ENCODE measurements at places on chromosomes 3 and 15.

- no peak for DNase-seq
Observed at GRCh38 chr3:183576487-183577107, 21.1 kb upstream of the KLHL6 start.

DNA sequence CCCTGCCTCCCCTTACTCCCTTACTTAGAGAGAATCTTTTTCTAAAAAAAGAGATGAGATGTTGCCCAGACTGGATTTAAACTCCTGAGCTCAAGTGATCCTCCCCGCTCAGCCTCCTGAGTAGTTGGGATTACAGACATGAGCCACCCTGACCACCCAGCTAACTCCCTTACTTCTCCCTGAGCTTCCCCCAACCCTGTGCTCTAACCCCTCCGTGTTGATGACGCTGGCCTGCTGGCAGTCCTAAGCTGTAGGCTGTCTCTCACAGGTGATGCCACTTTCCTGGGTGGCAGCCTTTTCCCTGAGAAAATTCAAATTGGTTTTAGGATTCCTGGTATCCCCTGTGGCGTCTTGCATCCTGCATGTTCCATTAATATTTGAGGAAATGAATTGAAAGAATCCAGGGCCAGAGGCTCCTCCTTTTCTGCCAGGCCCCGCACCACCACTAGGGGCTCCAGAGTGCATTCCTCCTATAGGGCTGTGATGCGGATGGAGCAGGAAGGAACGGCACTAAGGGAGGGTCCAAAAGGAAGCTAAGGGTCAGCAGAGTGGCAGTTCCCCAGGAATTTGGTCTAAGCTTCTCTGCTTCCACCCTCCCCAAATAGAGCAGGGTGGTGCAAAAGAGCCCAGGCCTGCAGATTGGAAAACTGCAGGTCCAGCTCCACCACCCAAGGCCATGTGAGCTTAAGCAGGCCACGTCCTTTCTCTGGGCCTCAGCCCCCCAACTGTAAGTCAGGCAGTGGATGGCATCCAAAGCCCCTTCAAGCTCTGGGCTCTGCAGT, 101.1 kb downstream of the DAPK2 start:
- peak; percentile 75 for DNase-seq

DNA sequence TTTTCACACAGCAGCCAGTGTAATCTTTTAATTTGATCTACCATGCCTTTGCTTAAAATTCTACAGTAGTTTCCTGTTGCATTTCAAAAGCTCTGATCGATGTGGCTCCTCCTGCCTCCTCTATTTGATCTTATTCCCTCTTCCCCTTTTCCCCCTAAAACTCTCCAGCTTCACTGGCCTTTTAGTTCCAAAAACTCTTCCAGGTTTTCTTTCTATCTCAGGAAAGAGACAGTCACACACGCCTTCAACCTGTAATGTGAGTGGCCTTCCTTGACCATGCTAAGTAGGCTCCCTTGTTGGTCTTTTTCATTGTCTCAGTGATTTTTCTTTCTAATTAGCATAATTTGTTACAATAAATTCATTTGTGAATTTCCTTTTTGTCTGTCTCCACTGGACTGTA, 985 bp downstream of the TEX9 start:
- DNase-seq, result no peak

GRCh38 chr3:149233323-149233722, 11.7 kb upstream of the CP start:
- no peak for DNase-seq

- peak; percentile 96 for DNase-seq
Observed at GRCh38 chr15:52651868-52652267, 27.3 kb downstream of the ATOSA start.

- no peak for DNase-seq
Observed at GRCh38 chr3:129185783-129186182, 2.1 kb upstream of the CNBP start.

GRCh38 chr3:196563721-196564225, 4.6 kb downstream of the WDR53 start:
- no peak for DNase-seq

GRCh38 chr15:57056357-57056756, 137.9 kb downstream of the TCF12 start:
- no peak for DNase-seq

- no peak for DNase-seq
Observed at GRCh38 chr3:106577241-106577640, 708.4 kb upstream of the CBLB start.

DNA sequence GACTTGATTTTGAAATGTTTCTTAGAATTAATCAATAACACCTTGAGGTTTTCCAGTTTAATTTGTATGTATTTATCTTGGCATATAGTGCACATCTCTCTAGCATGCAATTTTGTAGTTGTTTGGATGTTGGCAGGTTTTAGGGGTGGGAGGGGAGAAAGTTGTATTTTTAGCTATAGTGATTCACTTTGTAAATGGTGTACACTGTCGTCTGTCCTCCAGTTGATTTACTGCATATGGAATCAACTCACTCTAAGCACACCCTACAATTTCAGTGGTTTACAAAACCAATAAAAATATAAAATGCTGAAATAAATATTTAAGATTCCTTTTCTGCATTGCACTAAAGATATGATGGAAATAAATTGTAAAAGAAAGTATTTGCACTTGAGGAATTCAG, 199.1 kb downstream of the CDIN1 start:
- DNase-seq, result no peak

- DNase-seq, result no peak
Observed at GRCh38 chr3:11529281-11529680, 114.4 kb downstream of the VGLL4 start.

DNA sequence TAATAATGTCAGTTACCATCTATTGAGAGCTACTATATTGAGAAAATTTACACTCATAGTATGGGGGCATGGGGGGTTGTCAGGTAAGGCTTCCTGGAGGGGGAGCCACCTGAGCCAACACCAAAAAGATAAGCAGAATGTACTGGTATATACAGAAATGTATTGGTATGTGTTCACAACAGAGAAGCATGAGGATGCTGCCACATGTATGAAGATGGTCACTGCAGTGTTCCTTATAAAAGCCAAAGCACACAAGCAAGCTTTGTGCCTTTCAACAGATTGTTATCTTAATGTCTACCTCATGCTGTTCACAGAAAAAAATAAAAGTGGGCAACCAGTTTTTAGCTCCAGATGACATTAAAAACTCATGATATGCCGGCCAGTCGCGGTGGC, 149.0 kb downstream of the MAGI1 start:
- DNase-seq, result no peak

DNA sequence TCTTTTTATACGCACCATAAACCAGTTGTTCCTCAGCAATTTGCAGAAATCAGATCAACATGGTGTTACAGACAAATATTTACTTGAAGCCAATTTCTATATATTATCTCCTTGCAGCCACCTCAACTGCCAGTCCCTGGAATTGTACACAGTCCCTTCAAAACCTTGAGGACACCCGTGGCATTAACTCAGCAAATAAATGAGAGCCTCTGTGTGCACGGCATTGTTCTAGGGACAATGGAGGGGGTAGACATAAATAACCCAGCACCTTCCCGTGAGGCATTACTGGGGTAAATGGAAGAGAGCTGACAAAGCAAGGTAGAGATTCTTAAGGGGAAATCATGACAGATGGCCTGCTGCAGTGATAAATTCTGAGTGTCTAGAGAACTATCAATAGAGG, 12.5 kb downstream of the TM2D3 start:
- DNase-seq, result no peak

DNA sequence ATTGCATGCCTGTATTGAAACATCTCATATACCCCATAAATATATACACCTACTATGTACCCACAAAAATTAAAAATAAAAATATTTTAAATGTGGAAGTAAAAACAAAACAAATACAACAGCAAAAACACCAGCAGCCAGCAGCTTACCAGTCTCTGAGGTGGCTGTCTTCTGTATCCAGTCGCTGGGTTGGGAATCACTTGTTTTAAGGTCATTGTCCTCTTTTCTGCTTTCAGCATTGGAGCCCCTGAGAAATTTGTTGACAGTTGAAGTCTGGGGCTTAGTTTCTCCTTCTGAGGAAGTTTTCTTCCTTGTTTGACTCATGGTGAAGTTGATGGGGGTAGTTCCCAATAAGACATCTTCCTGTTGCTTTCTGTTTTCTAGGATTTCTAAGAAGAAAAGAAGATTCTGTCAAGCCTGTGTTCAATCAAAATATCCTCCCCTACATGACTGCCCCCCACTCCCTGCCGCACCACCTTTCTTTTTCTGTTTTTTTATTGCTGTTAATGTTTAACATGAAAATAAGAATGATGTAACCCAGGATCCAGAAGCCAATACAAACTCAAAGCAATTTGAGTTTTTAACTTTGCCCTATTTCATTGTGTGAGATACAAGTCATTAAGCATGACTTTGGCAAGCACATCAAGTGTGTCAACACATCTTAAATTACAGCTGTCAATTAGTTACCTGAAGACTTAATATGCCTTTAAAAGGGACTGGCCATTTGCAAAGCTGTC, at the start of gene LRRC31:
LRRC31 (minus strand) TSS at position 452 of the 737 bp plus-strand sequence; CDS start at position 324, 128 bp downstream.
- no peak for DNase-seq

- no peak for DNase-seq
Observed at GRCh38 chr3:107206945-107207344, 170.3 kb upstream of the CCDC54 start.

DNA sequence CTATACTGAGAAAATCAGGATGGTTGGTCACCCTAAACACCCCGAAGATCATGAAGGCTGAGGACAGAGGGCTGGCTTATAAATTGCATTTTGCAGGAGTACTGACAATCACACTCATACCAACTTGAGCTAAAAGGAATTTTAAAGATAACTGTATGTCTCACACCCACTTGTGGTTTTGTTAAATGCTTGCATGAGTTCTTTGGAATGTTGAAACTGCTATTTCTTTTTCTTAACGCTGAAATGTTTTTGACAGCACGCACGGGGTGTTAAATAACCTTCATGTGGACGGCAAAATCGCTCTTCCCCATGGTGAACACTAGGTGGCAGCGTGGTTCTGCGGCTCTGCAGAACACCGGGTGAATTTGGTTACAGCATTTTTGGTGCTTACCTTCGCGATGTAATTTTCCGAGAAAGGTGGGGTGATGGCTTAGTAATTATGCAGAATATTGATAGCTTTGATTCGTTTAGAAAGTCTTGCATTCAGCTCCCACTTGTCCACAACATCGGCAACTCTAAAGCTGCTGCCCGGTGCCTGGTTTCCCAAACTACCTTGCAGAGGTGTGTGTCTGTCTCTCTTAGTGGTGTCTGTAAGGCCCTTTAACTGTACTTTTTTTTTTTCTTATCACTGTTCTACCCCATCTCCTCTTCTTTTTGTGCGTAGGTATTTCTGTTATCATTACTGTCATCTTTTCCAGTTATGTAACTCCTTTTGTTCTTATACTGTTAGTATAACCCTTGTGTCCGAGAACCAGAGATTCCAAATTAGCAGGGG, 51.7 kb downstream of the ARNT2 start:
- DNase-seq, result peak; percentile 67

DNA sequence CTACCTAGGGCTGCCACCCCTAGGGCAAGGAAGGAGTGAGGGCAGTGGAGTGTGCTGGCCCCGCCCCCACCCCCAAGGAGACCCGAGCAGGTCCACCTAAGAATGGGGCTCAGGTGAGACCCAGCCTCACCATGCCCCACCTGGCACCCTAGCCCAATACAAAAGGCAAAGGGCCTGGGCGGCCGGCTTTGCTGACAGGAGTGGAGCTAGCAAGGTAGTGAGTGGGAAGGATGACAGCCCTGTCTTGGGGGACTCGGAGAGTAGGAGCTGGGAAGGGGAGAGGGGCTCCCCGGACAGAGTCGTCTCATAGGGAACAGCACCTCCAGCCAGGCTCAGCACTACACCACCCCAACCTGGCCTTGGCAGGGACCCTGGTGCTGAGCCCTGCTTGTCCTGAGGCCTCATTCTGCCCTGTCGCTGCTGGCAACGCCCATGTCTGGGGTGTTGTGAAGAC, 12.1 kb downstream of the C15orf39 start:
- DNase-seq, result no peak

DNA sequence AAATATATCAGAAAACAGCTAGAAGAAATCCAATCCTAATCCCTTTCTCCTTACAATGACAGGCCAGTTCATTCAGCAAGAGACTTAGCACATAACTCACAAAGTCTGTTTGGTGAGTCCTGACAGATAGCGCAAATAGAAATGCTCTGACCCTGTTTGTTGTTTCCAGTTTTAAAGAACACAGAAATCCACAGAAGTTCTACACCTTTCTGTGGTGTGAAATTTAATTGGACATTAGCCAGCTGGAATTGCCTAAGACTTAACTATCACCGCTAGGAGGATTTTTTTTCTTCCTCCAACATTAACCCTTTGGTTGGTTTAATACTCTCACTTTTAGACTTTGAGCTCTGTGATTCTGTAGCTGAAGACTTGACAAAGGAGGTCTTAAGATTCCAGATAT, 30.8 kb downstream of the HDC start:
- no peak for DNase-seq

GRCh38 chr3:61035573-61035972, 215.7 kb downstream of the FHIT start:
- DNase-seq, result no peak

- no peak for DNase-seq
Observed at GRCh38 chr3:61600195-61600594, 38.8 kb downstream of the PTPRG start.

DNA sequence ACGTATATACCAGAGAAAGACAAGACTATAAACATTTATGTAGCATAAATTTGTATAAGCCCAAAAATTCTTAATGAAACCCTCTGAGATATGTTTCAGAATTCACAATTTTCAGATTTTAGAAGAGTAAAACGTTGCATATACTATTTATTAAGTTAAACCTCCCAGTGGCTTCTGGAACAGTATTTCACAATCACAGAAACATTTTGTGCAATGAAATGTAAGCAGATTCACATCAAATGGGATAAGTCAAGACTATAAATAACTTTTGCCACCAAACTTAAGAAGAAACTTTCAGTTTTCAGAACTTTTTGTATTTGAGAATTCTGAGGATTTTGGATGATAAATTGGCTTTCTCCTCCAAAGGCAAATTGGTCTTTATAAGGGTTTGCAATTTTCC, 9.2 kb downstream of the SLTM start:
- no peak for DNase-seq

- no peak for DNase-seq
Observed at GRCh38 chr15:72135719-72136118, 17.5 kb downstream of the SENP8 start.

- no peak for DNase-seq
Observed at GRCh38 chr15:38512901-38513300, 51.7 kb downstream of the RASGRP1 start.

Measured in Kasumi-1 (cell line).